ENCODE measurements at places on chromosomes 5 and 9.

- no peak for DNase-seq
Observed at GRCh38 chr9:15116130-15116580, 190.9 kb downstream of the TTC39B start.

- no peak for DNase-seq
Observed at GRCh38 chr9:87551772-87552217, 54.1 kb downstream of the DAPK1 start.

GRCh38 chr5:116510517-116510916 lies 64.1 kb downstream of the SEMA6A start:
- DNase-seq: no peak

GRCh38 chr9:87615547-87616148 lies 110.3 kb upstream of the CTSL start:
- no peak for DNase-seq

- DNase-seq: no peak
Observed at GRCh38 chr5:112475747-112476365, 56.8 kb upstream of the EPB41L4A start.

DNA sequence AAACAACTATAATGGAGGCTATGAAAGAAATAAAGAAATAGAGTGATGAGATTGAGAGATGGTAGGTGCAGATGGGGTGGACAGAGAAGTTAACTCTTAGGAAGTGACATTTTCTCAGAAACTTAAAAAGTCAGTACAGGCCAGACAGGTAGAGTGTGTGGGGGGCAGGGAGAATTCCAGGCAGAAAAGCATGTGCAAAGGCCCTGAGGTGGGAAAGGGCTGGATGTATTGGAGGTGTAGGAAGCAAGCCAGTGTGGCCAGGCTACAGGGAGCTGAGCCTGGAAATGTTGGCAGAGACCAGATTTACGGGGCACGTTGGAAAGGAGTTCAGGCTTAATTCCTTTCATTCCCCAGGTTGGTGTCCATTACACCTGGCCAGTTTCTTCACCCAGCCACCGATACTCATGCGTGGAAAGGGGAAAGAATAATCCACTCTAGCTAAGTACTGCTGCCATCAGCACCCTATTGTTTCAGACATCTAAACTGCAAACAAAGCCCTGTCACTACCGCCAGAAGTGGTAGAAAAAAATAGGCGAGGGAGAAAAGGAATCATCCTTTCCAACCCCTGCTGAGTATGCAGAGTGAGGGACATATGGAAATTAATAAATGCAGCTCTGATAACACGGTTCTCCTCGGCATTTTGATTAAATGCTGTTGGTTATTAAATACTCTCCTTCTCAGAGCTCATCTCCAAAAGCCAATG lies 116.8 kb upstream of the GPR151 start:
- DNase-seq: no peak

DNA sequence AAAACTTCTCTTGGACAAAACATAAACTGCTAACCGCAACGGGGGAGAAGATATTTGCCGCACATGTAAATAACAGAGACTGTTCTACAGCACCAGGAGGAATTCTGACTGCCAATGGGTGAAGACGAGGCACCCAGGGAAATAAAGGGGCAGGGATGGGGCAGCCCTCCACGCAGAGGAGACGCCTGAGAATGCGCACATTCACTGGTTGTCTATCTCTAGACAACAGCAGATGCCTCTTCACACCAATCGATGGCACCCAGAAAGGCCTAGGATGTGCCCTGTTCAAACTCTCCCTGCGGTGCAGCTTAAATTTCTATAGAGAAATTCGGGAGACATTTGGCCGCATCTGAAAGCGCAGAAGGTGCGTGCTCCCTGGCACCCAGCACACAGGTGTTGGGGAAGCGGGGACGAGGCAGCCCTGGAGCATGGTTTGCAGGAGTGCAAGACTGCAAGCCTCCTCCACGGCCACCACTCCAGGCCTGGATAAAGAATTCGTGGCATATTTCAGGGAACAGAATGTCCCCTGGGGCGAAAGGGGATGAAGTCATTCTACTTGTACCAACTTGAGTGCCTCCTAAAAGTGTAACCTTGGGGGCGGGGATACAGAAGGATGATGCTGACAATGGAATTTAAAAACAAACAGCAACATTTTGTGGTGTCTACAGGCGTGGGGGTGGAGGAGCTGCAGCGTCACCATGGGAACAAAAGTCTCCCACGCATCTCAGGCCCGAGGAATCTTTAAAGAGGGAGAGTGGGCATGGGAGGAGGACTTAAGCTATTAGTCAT lies 6.3 kb upstream of the IRX2 start:
- DNase-seq: no peak

DNA sequence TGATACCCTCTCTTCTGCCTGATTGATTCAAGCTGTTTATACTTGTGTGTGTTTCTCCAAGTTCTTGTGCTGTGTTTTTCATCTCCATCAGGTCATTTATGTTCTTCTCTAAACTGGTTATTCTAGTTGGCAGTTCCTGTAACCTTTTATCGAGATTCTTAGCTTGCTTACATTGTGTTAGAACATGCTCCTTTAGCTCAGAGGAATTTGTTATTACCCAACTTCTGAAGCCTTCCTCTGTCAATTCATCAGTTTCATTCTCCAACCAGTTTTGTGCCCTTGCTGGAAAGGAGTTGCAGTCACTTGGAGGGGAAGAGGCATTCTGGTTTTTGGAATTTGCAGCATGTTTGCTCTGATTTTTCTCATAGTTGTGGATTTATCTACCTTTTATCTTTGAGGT lies 126.2 kb upstream of the FTMT start:
- DNase-seq: no peak

GRCh38 chr9:32004431-32005076 lies 379.9 kb upstream of the ACO1 start:
- DNase-seq: no peak

GRCh38 chr5:158857976-158858375 lies 241.7 kb downstream of the EBF1 start:
- DNase-seq: peak; percentile 3

DNA sequence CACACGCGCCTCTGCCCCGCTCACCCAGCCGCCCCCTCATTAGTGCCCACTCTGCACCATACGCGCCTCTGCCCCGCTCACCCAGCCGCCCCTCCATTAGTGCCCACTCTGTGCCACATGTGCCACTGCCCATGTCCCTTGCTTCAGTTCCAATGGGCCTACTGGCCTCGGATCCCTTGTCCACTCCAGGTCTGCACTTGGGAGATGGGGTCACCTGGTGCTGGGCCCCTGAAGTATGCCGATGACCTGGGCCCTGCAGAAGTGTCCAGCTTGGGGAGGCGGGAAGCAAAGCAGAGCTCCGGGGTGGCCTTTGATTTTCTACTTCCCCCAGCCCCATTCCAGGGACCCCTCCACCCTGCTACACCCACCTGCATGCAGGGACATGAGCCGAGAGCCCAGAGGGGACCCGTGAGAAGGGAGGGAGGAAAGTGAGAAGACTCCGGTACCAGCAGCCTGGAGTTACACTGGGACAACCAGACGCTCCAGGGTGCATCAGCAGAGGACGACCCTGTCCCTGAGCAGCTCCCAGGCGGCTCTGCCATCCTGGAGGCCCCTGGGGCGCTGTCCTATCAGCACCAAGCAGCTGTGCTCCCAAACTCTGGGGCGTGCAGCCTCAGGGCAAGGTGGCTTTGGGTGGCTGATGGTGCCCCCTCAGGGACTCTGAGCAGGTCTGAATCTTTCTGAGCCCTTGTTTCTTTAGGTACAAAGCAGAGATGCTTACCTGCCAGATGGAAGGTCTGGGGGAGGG lies 140.8 kb downstream of the RXRA start:
- no peak for DNase-seq

- DNase-seq: no peak
Observed at GRCh38 chr5:5372930-5373329, 49.5 kb upstream of the ICE1 start.

- DNase-seq: no peak
Observed at GRCh38 chr5:6455571-6456200, 7.0 kb downstream of the UBE2QL1 start.

DNA sequence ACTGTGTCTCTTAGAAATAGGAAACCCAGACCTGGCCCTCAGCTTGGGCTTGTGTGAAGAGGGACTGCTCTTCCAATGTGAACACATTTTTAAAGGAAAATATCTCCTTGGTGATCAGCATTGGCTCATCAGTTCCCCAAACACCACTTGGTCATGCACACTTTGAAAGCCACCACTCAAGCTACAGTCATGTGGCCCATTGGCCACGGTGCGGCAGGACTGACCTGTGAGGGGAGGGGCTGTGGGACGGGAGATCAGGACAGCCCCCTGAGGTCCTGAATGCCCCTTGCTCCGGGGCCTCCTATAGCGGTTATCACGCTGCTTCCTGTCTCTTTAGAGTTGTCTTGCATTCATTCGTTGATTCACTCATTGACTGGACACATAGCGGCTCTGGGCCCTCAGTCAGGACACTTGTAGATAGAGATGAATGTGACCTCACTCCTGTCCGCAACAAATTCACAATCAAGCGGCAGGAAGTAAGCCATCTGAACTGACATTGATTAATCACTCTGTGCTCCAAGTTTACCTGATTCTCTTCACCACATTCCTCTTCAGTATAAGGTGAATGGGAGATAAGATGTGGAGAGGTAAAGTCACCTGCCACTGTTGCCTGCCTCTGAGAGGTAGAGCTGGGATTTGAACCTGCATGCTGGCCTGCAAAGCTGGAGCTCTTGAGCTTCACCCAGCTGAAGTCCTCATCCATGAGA lies 73.1 kb downstream of the COL15A1 start:
- DNase-seq: no peak

DNA sequence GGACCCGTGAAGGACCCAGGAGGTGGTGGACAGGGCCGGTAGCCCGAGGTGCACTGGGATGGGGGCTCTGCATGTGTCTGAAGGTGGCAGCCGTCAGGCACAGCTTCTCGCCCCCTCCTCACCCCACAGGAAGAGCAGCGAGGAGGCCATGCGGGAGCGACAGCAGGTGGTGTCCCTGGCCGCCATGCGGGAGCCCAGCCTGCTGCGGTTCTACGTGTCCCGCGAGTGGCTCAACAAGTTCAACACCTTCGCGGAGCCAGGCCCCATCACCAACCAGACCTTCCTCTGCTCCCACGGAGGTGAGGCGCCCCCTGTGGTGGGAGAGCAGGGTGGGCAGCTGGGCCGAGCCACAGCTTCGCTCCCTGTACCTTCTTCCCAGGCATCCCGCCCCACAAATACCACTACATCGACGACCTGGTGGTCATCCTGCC lies 39.9 kb downstream of the USP20 start:
- no peak for DNase-seq

DNA sequence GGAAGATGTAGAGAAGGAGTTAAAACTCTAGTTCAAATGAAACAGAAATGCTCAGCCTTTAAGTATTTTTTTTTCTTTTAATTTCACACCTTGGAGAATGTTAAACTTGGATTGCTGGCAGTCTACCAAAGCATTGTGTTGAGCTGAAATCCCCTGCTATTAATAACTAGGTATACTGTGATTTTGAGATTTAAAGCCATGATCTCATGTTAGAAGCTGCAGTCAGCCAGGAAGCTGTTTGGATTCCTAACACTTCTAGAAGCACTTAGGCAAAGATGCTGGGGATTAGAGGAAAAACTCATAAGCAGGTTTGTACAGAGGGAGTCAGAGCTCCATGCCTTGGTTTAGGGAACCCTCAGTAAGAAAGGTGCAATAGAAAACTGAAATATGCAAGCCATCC lies 141.4 kb downstream of the KIF4B start:
- DNase-seq: no peak

DNA sequence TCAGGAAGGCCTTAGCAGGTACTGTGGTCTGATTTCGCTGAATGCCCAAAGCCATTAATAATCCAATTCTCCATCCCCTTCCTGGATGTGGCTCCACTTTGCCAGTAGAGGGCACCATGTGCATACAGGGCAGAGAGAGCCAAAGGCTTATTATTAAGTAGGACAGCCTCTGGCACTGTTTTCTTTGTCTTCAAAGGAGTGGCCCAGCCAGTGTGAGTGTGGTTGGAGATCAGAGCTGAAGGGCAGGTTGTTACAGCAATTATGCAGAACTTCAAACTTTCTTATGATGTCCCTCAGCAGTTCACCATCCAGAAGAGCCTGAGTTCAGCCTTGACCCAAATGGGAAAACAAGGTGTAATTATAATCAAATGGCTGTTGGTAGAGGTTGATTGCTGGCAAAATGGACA lies 38.6 kb upstream of the CEMIP2 start:
- DNase-seq: peak; percentile 39

DNA sequence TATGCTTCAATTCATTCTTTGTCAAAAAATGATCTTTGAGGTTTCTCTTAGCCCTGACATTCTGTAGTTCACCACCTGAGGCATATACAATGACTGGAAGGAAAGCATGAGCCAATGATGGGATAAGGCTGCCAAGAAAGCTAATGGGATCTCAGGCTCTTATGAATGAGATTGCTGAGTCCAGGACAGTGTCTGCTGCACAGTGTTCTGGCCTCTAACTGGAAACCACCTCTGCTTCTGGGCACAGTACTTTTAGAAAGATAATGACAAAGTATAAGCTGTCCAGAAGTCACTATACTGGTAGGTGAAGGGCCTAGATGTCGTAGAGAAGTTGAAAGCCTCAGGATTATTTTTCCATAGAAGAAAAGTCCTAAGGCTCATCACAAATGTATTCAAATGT lies 69.1 kb upstream of the PAPPA start:
- DNase-seq: no peak

GRCh38 chr9:88658311-88658822 lies 123.4 kb downstream of the NXNL2 start:
- no peak for DNase-seq

DNA sequence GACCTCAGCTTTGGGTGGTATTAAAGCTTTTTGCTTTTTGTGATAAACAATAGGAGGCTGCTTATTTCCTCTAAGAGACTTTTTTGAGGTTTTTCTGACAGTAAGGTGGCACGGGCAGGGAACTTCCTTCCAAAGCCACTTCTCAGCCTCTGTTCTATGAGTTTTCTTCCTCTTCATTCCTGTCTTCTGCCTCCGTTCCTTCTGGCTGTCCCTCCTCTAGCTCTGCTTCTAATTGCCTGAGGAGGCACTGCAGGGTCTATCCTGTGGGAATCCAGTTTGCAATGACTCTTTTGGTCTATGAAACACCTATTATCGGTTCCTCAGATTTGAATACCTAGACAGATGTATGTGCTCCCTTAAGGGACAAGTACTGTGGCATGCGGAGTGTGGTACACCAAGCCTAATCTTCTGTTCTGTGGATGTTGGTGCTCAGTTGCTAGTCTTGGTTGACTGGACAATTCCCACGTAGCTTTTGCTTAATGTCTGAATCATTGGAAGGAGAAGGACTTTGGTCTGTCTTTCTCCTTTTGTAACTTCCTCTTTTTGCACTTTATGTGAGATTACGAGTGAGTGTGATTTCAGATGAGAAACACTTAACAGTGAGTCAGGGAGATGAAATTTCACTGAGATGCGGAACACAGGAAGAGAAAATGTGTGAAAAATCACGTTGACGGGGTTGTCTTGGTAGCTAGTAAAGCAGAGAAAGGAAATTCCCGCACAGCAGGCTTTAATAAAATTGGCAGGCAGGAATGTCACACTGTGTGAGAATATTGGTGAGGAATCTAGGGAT lies 305.2 kb downstream of the EFNA5 start:
- no peak for DNase-seq

GRCh38 chr5:62812621-62813255 lies 234.1 kb downstream of the LRRC70 start:
- DNase-seq: no peak

DNA sequence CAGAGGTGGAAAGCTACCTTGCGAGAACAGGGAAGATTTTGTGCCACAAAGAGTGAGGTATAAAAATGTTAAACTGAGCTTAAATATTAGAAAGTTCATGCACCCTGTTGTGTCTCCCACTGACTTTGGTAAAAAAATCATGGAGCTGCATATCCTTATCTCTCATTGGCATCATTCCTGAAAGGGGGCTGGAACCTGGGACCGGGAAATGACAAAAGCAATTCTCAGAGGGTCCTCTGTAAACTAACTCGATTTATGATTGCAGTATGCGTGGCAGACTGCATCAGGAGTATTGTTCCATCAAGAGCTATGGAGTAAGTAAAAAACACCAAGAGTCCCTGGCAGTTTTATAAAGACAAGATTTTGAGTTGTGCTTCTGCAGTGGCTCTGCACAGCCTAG lies 148.8 kb downstream of the DCP2 start:
- DNase-seq: no peak

Measured in T-helper 2 cell (primary cell).